ENCODE measurements at places on chromosomes 13 and 19.

GRCh38 chr13:113084094-113084942, 21.3 kb upstream of the F7 start:
- no peak for DNase-seq

GRCh38 chr13:59318320-59318930, 845.3 kb downstream of the DIAPH3 start:
- DNase-seq: peak; percentile 39

- no peak for DNase-seq
These were observed 29.8 kb downstream of the DPF1 start for GRCh38 chr19:38194061-38194701.

GRCh38 chr19:39413911-39414608, 1.6 kb downstream of the PLEKHG2 start:
- peak; percentile 47 for DNase-seq

- no peak for DNase-seq
These were observed 30.4 kb upstream of the CEACAM21 start for GRCh38 chr19:41545547-41545946.

GRCh38 chr13:95708811-95709500, 32.0 kb downstream of the DNAJC3 start:
- no peak for DNase-seq

- no peak for DNase-seq
These were observed 2.3 kb downstream of the COMP start for GRCh38 chr19:18788529-18789421.

DNA sequence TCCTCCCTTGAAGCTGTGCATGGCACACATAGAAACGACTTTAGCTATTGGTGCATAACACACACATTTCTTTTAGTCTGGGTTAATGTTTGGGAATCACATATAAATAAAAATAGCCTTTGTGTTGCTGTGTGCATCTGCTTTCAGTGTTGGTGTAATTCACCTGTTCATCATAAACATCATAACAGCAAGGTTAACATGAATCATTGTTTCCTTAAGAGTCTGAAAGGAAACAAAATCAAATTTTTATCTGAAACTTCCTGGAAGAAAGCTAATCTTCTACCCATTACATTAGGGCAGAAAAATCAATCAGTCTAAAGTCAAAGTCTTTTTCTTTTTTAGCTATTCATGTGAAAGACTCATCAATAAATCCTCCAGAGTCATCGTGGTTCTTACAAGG, 35.0 kb upstream of the TNFSF11 start:
- DNase-seq: no peak

DNA sequence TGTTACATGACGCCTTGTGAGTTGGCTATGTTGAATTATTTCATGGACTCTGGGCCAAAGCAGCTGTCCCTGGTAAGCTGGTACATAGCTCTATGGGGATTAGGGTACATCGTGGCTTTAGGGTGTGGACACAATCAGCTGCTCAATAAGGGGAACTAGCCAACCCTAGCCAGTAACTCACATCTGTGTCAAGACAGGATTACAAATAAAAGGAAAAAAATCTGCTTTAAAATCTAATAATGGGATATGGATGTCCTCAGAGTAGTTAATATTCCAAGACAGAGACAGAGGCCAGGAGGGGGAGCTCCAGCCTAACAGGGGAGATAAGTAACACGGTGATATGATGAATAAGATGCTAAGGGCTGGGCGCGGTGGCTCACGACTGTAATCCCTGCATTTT, 21.1 kb upstream of the ZNF766 start:
- peak; percentile 24 for DNase-seq

- no peak for DNase-seq
These were observed 113.9 kb upstream of the UBL3 start for GRCh38 chr13:29964181-29964845.

DNA sequence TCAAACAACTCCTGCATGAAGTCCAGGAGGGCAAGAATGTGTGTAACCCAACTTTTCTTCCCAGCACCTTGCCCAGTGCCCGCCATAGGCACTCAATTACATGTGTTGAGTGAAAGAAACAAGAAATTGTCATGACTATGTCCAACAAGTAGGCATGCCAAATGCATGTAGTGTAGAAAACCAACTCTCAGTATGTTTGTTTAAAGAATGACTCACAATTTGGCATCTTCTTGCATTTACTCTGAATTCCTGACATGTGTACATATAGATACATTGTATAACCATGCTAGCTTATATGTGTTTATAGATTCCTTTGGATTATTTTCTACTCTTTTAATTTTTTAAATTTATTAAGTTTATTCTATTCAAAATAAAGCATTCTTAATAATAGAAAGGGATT, 305.0 kb downstream of the EFNB2 start:
- no peak for DNase-seq

DNA sequence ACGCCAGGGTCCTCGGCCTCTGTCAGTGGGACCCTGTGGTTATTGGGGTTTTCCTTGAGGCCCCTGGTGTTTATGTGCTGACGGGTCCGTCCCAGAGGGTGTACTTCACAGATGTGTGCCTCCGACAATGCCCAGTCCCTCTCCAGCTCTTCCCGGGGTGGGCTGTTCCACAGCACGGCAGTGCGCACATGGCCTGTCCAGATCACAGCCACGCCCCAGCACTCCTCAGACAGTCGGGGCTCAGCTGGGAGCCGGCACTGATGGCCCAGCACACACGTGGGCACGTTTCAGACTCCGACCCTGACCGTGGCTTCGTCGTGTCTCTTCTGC, 16.9 kb upstream of the F7 start:
- no peak for DNase-seq

All from uterus (tissue), 4 donors.